AG10803 (cell line): ENCODE measurements at places on chromosomes 4 and X.
A peak's percentile ranks its signal among the peaks of the same experiment; 100 is the strongest.

DNA sequence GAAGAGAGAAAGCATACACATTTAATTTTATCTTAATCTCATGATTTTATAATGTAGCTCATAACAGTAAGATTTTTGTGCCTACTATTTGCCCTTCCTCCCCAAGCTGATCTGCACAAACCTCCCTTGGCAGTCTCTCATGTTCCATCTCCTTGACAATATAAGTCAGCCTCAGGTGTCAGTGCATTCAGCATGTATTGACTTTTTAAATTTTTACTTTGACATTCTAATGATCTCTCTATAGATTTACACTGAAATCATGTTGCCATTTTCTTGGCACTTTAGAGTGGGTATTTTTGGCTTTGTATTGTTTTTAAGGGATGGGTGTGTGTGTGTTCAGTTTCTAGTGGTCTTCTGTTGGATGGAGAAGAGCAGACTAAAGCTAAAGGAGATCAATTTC, 505.3 kb upstream of the CPEB2 start:
- DNase-seq, result no peak

DNA sequence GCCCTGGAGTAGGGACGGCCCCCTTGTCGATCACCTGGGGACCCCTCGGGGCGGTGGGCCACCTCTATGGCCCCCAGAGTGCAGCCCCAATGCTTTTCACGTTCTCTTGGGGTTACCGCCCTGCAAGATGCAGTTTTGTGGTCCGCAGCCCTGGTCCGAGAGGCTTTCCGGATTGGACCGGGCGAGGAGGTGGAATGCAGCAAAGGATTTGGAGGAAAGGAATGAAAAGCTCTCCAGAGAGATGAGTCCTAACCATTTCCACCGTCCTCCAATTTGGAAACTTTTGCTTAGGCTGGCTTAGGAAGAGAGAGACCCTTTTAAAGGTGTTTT, 601 bp downstream of the SLC25A43 start:
- DNase-seq, result peak; percentile 47

DNA sequence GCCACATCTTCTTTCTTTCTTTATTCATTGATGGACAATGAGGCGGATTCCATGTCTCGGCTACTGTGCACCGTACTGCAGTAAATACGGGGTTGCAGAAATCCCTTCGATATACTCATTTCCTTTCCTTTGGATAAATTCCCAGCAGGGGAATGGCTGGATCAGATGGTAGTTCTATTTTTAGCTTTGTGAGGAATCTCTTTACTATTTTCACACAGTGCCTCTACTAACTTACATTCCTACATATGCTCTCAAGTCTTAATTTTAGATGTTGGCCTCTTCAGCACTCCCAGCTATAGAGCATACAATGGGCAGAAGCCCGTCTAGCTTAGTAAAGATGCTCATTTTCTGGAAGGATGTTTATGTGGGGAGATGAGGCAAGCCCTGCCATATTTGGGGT, 317.4 kb downstream of the ASMT start:
- peak; percentile 91 for DNase-seq

GRCh38 chrX:66399273-66399672, 235.2 kb downstream of the HEPH start:
- DNase-seq, result no peak

DNA sequence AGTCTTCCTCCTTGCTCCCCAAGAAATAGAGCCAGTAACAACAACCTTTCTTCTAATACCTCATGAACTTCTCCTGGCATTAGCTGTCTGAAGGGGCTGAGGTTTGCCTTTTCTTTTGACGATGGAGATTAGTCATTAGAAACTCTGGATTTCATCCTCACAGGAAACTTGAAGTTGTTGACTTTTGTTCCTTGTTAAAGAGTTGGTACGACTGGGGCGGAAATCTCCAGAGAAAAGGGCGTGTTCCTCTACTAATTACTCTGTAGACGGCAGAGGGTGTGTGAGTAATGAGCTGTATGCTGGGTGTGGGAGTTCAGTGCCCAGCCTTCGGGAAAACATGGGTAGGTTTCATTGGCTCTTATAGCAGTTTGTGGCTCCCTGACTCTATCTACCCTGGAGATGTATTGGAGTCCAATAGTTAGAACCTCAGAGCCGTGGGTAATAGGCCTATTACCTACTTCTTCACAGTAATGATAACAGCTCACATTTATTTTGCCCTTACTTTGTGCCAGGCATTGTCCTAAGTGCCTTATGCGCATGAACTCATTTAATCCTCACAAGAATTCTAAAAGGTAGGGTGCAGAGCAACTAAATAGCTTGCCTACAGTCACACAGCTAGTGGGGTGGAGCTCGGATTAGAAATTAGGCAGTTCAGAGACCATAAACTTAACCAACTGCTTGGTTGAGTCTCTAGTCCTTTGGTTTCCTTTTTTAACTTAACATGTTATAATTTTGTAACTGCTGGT, 23.4 kb downstream of the TMEM164 start:
- DNase-seq, result peak; percentile 21

DNA sequence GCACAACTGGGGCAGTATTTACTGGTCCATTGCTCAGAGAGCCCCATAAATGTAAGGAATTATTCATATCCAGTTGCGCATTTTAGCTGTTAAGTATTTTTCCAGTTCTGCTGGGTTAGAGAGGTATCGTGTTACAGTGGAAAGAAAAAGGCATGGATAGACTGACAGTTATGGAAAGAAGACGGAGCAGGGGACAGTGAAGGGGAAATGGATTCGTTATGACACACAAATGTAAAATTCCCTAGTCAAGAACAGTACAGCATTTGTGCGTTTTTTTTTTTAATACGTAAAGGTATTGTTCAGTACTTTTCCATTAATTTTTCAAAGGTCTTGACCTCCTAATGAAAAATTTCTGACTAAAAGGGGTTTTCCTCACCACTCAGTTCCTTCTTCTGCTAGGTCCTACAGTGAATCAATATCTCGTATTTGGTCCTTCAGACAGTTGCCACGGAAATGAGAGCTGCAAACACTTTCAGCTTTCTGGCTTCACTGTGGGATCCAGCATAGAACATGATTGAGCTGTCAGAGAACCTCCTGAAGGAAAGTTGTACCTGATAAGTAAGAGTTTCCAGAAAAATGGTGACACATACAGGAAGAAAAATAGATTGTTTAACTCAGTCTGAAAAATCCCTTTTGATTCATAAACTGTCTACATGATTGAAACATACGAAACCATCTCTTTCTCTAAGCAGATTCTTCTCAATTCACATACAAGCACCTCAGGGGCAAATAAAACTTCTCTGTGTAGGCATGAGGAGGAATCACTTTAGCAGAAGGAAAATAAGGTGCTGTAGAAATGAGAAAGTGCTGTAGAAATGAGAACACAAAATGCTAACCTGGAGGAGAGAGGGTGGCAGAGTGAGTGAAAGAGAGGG, 21.8 kb upstream of the BBS12 start:
- no peak for DNase-seq

DNA sequence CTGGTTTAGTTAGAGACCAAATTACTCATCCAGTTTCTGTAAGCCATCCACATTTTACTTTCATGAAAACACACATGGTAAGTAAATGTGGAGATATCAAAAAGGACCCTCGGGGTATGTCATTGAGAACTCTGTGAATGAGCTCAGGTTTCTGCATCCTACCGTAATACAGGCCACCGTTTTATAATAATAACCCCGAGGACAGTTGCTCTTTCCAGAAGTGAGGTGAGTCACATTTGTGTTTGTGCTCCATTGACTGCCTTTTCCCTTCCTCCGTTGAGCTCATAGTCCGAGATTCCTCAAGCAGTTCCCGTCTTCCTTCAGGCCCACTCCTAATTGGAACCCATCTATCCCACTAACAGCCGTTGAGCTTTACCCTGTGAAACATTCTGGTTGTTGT, 95.3 kb downstream of the GRID2 start:
- no peak for DNase-seq

DNA sequence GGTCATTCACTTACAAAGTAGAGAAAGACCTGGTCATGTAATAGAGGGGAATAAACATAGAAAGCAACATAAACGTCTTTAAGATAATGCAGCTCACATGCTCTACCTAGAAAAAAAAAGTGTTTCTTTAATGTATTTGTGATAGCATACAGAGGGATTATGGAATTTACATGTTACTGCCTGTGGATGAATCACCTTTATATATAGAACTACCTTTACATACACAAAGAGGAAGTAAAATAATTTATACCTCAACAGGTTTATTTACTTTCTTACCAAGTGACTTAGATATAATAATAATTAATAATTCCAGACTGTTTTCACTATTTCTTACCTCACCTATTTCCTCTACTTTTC, 81.5 kb downstream of the PPP3CA start:
- DNase-seq, result no peak

DNA sequence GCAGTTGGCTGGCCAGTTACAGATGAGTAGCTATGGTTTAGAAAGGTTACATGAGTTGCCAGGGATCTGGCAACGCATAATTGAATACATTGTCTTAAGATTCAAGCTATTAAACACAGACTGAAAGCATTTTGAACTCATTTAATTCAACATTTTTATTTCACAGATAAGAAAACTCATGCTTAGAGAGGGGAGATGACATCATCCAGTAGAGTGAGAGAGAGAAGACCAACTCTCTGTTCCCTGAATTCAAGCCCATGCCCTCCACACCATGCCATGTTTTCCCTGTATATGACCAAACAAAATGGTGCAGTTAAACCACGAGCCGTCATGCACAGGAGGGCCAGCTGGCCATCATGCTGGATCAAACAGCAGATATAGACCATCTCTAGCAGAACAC, 22.6 kb downstream of the SNCA start:
- no peak for DNase-seq

DNA sequence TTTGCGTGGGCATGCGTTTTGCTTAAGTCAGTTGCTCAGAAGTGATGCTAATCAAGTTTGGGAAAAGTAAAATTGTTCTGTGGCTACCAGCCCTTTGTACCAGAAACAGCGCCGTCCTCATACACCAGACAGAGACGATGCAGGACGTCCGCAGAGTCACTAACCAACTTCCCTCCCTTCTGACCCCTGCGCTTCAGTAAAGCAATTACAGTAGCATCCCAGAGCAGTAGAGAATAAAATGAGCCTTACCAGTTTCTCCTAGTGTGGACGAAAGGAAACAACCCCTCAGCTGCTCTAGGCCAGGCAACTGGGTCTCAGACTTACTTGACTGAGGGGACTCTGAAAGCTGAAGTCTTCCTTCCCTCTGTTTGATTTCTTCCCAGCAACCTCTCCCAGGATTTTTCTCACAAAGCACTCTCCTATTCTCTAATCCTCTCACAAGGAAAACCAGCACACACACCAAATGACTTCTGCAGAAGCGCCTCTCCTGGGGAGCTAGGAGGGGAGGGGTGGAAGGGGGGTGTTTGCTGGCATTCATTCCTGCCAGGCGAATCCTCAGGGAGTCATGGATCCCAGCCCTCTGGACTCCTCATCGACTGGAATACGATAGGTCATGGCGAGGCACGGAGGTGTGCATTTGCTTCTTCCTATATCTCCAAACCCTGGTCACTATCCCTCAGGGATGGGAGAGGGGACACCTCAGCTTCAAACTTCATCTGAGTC, 56.0 kb upstream of the MID1 start:
- DNase-seq, result no peak

DNA sequence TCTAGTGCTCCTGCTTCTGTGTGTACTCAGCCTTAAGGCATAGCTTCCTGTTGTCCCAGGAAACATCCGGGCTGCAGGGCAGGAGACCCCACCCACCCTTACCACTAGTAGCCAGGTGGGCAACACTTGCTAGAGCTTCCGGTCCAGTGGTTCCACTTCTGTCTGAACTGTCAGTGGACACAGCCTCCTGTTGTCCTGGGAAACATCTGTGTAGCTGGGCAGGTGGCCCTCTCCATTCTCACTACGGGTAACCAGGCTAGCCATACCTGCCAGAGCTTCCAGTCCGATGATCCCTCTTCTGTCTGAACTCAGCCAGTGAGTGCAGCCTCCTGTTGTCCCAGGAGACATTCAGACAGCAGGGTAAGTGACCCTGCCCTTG, 372.2 kb downstream of the INPP4B start:
- no peak for DNase-seq

DNA sequence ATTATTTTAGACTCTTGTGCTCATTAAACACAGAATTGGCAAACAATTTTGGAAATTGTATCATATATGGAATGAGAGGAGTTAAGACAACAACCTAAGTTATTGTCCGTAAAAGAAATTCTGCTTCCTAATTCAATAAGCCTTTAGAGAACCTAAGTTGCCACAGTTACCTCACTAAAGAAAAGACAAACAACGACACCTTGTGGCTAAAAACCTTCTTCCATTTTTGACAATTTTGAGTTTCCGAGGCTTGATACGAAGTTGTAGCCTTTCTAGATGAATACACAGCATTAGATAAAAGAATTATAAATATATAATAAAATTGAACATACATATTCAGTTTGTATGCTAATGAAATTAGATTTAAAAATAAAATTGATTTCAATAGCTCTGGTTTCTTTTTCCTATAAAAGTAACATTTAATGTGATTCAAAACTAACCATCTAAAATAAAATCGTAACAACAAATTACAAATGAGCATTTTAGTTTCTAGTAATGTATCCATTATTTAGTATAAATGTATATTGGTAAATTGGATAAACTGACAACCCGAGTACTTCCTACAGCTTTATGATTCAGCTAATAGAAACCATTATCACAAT, 275.1 kb downstream of the GPM6A start:
- DNase-seq, result peak; percentile 66

DNA sequence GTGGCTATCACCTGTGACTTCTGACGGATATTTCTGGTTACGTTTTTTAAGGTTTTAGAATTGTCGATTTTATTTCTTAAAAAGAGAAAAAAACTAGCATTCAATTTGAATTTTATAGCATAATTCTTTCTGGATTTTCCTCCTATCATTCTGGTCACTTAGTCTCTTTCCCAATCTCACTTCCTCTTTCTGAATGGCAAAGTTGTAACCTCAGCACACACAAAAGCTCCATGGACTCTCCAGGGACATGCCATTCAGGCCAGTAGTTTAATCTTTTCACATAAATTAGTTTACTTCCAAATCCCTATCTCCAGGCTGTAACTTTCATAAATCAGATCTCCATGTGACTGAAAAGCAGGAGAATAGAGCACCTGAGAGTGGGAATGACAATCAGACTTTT, 110.7 kb downstream of the ARAP2 start:
- no peak for DNase-seq

GRCh38 chrX:8413279-8413678, 51.4 kb upstream of the VCX3B start:
- DNase-seq, result no peak

DNA sequence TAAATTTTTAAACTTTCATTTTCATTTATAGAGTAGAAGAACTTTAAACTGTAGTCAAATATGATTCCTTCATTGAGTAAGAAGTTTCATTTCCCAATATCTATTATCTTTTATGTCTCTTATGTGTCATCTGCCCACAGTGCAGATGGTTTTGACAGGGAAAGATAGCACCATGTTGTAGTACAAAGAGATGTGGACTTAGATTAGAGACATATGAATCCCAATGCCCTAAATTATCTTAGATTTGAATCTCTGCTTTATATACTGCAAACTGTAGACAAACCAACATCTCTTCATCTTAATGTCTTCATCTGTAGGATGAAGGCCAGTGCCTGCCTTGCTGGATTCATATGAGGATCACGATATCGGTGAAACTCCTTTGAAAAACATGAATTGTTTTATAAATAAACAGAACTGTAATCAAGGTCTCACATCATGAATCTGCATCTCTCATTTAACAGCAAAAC, 217.5 kb downstream of the BANK1 start:
- DNase-seq, result no peak
